Activated naive CD4-positive, alpha-beta T cell treated with Interleukin-2 at 50 U/mL for 16 hours (primary cell): ENCODE measurements at places on chromosomes 6 and 20.
A peak's percentile ranks its signal among the peaks of the same experiment; 100 is the strongest.

DNA sequence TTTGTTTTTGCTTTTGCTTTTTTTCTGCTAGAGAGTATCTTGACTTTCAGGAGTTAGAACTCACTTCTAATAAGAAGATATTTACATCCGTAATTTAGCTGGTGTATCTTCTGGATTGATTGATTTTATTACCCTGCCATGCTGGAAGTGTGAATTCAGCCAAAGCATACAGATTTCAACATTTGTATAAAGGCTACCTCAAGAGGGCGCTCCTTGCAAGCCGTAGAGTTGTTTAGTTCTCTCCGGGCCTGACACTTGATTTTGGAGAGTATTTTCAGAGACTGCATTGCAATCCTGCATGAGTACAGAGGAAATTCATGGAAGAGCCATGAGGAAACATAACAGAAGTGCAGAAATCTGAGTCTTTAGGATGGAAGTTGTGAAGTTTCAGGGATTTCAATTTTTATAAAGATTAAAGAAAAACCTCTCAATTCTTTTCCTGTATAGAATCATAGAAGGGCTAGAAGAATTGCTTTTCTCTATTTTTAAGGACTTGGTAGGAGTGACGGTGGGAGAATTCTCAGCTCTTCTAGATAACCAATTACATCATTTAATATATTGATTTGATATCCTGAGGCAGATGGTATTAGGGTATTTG is 66.7 kb upstream of the TIAM2 start:
- DNase-seq, result peak; percentile 68

- no peak for DNase-seq
Measured at GRCh38 chr6:113843500-113844073, 13.6 kb upstream of the MARCKS start.

DNA sequence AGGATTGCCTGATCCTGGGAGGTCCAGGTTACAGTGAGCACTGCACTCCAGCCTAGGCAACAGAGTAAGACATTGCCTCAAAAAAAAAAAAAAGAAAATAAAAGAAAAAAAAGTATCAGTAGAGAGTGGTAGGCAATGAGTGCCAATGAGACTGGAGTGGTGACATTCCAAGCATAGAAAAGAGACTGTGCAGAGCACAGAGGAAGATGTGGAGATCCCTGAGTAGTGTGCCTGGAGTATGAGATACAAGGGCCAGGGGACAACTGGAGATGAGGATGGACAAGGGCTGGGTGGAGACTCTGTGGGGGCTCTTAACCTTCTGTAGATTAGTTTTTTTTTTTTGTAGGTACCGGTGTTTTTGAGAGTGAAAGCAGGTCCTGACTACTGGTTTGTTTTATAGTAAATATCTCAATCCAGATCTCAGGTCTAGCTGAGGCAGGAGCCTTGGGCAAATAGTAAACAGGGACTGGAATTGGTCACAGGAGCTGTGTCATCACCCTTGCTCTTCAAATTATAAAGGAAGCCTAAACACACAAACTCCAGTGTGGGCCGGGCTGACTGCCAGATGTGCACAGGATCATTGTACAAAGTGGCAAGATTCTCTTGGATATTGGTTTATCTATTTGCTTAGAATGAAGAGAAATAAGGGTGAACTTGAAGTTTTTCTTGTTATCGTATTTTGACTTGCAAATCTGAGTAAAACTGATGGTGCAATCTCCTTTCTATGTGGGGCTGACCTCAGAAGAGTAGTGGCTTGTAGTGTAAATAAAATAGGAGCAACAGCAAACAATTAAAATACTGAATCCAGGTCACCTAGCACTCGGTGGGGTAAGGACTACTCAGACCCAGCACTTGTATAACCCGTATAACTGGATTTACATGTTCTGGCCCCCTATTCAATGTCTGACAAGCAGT is 144.9 kb downstream of the SOX4 start:
- DNase-seq, result no peak

DNA sequence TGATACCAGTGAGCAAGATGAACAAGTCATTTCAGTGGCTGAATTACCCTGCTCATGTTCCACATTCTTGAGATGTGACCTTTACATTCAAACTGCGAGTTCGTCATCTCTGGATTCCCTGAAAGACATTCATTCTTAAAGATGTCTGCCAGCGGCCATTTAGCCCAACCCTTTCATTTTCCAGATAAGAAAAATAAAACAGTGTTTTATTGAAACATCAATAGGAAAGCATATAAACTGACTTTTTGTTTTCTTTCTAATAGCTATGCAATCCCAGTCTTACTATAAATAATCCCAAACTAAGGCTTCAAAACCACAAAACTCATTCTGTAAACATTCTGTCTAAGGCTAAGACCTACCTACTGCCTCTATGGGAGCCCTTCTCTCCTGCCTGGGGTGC is 134.0 kb downstream of the SAMD5 start:
- no peak for DNase-seq

DNA sequence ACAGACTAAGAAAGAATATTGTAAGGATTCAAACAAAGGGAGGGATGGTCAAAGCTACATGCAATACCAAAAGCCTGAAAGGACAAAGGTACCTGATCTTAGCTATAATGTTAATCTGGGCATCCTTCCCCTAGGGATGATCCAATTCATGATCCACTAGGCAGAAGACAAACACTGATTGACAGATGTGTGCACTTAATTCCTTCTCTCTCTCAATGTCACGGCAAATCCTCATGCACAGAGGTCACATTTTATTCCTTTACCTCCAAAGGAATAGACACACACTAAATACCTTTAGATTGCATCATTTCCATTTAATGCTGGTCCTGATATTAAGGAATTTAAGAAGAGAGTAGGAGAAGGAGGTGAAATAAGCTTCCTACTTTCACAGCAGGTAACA is 73.4 kb downstream of the ZNF133 start:
- no peak for DNase-seq
